ENCODE measurements at places on chromosomes 2 and 18.

DNA sequence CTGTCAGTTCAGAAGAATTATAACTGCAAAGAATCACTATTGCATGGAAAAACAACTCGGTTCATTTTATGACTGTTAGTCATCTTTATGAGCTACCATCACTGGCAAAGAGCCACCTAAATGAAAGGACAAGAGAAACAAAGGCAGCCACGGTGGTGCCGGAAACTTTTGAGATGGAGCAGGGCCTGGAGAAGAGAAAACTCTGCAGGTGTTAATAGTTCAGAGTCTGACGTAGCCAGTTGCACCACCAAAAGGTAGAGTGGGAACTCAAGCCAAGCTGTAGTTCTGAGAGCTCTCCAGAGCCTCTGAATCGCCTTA, 110.9 kb downstream of the FTCDNL1 start:
- no peak for DNase-seq

- no peak for DNase-seq
These were observed 43.0 kb downstream of the CCDC148 start for GRCh38 chr2:158413581-158413980.

- DNase-seq: no peak
These were observed 139.7 kb downstream of the MYCN start for GRCh38 chr2:16080071-16080470.

DNA sequence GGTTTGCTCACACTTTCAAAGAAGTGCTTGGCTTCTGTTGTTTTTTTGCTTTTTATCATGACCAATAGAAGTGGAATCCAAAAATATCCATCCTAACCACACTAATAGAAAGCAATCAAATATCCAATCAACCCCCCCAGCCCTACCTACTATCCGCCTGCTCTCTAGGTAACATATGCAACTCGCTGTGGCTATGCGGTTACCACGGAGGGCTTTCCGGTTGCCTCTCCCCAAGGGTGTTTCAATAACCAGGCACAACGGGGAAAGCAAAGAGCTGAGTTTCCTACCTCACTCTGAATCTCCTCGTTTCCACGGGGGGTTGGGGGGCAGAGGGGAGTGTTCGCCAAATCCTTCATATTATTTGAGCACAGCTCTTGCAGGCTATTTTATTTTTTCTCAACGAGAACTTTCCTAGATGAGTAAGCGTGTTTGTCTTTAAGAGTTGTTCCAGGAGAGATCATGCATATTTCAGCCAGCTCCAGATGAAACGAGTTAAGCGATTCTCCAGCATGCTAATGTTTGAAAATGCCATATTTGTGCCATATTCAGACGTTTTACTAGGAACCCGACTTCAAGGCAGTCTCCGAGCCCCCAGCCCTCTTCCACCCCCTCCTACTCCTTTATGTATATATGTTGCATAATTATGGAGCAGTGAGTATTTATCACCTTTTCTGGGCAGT, 30.3 kb downstream of the PAX3 start:
- no peak for DNase-seq

DNA sequence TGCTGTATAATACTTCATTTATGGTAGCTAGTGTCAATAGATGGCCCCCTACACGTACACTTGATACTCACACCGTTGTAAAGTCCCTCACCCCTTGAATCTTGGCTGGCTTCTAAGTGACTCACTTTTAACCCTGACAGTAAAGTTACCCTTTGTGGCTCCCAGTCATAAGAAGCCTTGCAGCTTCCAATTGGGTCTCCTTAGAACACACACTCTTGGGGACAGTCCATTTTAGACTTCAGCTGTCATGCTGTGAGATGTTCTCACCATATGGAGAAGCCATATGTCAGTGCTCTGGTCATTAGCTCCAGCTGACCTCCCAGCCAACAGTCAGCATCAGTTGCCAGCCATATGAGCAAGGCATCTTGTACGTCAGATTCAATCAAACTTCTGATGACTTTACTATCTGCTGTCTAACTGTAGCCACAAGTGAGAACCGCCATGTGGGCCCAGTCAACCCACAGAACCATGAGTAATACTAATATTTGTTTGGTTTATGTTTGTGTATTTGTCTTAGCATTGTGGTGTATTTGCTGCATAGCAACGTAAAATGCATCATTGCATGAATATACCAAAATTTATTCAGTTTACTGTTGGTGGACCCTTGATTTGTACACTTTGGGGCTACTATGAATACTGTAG, 68.3 kb downstream of the PTPN4 start:
- DNase-seq: no peak

DNA sequence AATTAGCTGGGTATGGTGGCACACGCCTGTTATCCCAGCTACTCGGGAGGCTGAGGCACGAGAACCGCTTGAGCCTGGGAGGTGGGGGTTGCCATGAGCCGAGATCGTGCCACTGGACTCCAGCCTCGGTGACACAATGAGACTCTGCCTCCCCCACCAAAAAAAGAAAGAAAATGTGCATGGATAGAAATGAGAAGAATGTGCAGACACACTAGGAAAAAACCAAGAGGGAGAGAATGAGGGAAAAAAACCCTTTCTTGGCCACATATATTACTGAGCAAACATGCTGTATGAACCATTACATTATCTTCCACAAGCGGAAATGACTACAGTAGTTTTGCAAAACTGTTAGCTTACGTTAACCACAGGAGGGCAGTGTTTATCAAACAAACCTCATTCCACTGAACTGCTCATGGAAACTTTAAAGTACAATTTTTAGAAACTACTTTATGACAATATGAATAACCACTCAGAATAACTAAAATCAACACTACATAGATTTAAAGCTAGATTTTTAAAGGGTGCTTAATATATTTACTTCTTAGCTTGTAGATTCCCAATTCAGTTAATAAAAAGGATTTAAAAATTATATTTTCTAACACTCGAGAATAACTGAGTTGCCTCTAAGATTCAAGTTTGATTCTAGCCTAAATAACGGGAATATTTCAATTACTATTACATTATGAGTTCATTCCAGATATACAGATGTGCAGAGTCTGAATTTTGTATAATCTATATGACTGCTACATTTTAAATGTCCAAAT, 26.4 kb downstream of the ASXL2 start:
- peak; percentile 82 for DNase-seq

- DNase-seq: no peak
These were observed 16.9 kb upstream of the FAHD2A start for GRCh38 chr2:95385570-95385984.

DNA sequence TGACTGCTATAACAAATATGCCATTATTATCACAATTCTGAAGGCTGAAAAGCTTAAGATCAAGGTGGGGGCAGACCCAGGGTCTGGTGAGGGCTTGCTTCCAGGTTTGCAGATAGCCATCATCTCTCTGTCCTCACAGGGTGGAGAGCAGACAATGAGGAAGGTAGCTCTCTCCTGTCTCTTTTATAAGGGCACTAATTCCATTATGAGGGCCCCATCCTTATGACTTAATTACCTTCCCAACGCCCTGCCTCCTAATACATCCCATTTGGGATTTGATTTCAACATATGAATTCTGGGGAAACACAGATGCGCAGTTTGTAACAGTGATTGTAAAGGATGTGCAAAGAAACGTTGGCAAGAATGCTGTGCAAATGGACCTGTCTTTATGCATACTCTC, 44.8 kb downstream of the PARD3B start:
- no peak for DNase-seq

DNA sequence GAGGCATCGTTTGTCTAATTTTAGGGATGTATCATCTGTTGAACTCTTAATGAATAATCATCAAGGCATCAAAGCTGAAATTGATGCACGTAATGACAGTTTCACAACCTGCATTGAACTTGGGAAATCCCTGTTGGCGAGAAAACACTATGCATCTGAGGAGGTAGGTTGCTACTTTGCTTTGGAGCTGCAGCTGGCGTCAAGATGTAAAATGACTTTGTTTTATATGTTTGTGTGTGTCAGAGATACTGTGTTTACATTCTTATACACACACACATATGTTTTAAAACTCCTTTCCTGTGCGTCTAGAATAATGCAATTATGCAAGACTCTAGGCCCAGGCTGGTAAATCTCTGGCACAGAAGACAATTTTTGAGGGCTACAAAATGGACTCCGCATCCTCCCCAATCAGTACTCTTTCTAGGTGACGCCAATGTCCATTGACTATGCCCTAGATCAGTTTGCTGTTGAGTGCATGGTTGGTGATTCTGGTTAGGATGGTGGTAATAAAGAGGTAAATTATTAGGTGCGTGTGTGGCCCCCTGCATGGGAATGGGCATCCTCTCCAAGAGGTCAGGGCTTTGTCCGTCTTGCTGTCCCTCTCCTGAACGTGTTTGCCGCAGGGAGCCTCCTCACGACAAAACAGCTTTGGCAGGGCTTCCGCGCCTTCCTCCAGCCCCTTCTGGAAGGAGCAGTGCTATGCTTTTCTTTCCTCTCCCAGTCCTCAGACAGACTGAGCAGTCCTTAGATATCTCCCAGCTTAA, 68.2 kb upstream of the EML6 start:
- no peak for DNase-seq

- DNase-seq: no peak
These were observed 12.7 kb downstream of the ABI2 start for GRCh38 chr2:203340791-203341487.

- no peak for DNase-seq
These were observed 682.7 kb upstream of the FANCL start for GRCh38 chr2:58923869-58924268.

DNA sequence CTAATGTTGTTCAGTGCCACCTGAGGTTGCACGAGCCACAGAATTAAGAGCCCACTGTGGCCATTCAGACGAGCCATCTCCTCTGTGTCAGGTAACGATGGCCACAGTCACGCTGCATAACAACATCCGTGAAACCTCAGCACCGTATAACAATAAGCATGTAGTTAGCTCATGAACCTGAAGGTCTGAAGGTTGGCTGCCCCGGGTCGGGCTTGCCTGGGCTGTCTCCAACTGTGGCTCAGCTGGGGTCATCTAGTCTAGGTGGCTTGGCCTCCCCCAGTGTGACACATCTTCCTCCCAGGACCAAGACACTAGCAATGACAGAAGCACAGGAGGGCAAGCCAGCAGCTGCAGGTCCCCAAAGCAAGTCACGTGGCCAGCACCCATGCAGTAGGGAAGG, 258.0 kb downstream of the GLI2 start:
- DNase-seq: no peak

DNA sequence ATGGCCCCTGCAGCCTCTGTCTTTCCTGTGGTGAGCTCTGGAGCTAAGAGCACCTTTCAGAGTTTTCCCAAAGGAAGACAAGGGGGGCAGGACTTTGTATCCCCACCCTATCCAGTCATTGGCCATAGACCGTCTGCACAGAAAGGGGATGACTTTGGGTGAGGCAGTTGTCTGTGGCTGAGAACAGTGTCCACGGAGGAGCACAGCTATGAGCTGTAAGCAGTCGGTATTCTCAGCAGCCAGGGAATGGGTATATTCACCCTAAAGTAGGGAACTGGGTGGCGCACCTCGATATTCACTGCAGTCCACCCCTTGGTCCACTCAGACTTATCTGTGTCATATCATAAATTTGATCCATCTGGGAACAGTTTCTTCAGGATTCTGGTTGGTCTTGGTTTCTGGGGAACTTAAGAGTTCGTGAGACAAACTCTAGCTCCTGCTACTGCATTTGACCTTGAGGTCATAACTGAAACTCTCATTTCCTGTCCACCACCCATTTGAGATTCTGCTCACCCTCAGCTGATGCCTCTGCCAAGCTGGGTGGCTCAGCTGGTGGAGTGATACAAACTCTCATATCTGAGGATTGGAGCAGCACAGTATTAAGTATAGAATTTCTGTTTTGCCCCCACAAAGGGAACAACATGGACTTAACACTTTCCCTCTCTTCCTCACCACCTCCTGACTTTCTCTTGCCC, 45.2 kb upstream of the SCG2 start:
- no peak for DNase-seq

- DNase-seq: no peak
These were observed 1.1 kb downstream of the TMX3 start for GRCh38 chr18:68713796-68714195.

DNA sequence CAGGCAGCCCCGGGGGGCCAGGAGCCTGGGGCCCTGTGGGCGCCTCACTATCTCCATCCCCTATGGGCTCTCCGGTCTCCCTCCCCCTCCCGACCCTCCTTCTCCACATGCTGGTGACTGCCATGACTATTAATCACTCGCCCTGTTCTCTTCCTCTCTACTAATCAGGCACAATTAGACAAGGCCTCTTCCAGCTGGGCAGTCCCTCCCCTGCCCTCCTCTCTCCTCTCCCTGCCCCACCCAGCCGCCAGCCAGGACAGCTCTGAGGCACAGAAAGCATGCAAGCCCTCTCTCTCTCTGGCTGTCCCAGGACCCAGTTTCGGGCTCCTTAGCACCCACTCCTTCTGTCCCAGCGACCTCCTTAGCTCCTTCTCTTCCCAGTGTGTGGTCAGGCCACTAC, 5.8 kb downstream of the ASIC4 start:
- DNase-seq: no peak

DNA sequence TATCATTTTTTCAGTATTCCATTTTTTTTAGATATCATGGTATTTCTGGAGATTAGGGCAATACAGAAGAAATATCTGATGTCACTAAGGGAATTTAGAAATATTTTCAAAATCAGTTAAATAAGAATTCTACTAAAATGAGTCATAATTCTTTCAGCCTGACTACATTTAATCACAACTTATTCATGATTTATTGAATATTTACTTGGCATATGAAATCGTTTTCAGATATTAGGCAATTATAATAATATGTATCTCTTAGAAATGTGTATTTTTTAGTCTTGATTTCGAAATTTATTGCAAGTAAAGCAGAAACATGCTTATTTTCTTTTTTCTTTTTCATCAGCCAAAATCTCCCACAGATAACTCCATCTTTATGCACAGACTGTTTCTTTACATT, 142.2 kb downstream of the CCDC102B start:
- no peak for DNase-seq

GRCh38 chr18:22547807-22548561, 130.3 kb upstream of the CTAGE1 start:
- DNase-seq: no peak

DNA sequence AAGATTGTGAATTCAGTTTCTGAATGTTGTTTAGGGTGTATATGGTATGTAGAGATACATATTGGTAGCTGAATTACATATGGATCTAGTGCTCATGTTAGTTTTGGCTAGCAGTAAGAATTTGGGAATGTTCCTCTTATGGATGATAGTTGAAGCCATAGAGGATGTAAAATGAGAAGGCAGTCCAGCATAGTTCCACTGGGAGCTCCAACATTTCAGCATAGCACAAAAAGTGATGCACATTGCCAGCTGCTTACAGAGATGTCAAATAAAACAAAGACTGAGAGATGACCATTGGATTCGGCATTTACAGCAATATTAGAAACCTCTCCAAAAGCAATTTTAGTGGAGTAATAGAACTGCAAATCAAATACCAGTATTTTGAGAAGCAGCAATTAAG, 77.4 kb downstream of the EML4 start:
- no peak for DNase-seq

GRCh38 chr2:108937367-108938017, 51.5 kb downstream of the EDAR start:
- no peak for DNase-seq

- DNase-seq: no peak
These were observed 25.2 kb downstream of the TWSG1 start for GRCh38 chr18:9359796-9360195.

GRCh38 chr18:58785870-58786269, 78.8 kb upstream of the ZNF532 start:
- no peak for DNase-seq
